ENCODE measurements at places on chromosomes 13 and 19.

DNA sequence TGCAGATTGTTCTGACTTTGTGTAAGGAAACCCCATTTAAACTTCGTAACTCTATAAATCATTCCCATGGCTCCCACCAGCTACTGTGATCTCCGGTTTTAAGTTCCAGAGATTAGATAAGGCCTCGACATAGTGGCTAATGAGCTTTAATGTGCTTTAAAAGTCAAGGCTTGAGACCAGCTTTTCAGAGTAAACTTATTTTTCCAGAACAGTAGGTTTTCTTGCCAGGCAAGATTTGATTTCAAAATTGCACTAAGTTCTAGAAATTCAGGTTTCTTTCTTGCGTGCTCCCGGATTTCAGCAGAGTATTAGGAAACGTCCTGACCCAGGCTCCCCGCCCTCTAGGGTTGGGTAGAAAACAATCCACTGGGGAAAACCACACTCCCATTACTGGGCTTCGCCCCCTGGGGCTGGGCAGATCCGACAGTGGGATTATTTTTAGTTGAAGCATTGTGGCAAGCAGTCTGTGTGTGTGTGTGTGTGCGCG lies 43.3 kb downstream of the CRYL1 start:
- DNase-seq: no peak

DNA sequence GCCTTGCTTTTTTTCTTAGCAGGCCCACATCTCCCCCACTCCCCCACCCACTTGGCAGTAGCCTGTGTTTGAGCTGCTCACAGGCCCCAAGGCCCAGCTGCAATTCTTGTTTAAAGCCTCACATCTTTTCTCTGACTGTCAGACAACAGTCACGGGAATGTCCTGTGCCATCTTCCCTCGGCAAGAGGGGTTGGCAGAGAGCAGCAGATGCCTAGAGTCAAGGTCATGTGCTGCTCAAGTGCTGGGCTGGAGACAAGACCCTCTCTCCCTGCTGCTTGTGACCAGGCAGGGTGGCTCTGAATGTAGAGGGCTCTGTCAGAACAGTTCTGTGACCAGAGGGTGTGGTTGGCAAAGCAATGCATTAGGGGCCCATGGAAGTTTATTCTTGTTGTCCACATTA lies 47.4 kb downstream of the BBC3 start:
- DNase-seq: no peak

DNA sequence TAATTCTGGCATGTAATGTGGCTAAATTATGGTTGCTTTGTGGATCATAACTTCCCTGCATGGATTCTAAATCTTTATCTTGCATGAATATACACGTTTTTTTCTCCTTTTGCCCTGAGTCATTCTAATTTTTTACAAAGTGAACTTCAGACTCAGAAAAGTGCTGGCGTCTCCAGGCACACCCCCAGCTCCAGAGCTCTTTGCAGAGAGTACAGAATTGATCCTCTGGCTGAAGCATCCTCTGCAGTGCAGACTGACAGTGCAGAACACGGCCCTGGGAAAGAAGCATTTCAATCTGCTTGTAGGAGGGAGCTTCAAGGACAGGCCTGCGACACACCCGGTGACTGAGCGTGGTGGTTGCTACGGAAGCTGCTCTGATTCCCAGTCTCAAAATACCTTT lies 228.1 kb downstream of the FGF9 start:
- no peak for DNase-seq

DNA sequence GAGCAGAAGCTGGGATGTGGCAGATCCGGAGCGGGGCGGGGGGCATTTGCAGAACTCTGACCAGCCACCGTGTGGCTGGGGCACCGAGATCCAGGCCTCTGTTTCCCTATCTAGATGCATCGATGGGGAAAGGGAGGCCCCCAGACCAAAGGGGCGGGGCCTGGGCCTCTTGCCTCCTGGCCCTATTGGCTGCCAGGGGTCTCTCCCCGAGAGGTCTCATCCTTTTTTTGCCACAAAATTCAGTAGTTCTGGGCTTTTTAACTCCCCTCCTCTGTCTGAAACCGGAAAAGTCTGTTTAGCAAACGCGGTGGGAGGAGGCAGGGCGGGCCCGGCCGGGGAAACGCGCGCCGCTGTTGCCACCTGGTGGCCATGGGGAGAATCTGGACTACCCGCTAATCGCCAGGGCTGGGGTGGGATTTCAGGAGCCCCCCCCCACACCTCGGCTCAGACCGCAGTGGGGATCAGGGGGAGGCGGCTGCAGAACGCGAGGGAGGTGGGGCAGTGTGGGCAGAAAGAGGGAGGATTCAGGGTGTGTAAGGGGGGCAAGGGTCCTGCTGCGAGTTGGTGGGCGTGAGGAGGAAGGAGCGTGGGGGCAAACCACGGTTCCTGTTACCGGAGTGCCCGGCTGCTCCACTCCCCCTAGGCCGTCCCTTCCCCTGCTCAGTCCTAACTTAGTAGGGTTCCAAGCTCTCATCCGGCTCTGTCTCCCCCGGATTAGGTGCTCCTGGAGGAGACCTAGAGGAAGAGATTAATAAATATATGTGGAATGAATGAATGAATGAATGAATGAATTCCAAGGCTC lies 28.3 kb downstream of the IL12RB1 start:
- peak; percentile 64 for DNase-seq

DNA sequence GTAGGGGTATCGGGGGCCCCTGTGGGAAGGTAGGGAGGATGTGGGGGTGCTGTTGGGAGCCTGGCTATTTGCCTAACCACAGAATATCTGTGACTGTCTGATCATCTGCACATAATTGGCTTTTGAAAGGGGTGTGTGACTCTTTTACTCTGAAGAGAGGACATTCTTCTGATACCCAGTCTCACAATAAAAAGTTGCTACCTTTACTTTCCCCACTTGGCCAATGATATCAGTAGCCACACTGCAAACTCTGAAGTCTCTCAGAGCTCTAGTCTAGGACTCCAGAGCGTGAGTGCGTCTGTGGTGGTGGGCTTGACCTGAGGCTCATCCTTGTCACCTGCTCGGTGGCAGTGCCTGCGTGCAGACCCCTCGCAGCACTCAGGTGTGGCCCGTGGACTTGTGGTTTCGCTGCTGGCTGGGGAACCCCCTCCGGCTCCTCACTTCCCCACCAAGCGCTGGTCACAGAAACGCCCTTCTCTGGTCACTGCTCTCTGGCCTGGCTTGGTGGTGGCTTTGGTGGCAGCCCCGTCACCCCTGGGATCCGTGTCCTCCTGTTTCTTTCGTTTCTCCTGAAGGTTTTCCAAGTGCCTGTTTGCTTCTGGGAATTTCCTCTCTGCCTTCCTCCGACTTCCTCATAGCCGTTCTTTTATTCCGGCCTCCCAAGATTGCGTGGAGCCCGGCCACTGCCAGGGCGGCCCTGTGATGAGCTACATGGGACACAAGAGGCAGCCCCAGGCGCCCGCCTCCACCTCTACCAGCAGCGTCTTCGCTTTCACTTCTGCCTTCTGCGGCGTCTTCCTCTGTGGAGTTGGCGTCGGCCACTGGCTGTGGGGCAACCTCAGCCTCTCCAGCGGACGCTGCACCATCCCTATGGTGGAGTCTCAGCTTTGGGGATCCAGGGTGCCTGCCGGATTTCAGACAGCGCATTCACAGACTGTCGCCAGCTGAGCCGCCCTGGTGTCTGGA lies 78.0 kb downstream of the ATP11A start:
- DNase-seq: no peak

- no peak for DNase-seq
Observed at GRCh38 chr13:23069566-23069965, 111.2 kb upstream of the SGCG start.

- DNase-seq: no peak
Observed at GRCh38 chr19:3243819-3244700, 19.6 kb downstream of the CELF5 start.

- DNase-seq: peak; percentile 51
Observed at GRCh38 chr19:39401549-39402345, 4.9 kb upstream of the ZFP36 start.

DNA sequence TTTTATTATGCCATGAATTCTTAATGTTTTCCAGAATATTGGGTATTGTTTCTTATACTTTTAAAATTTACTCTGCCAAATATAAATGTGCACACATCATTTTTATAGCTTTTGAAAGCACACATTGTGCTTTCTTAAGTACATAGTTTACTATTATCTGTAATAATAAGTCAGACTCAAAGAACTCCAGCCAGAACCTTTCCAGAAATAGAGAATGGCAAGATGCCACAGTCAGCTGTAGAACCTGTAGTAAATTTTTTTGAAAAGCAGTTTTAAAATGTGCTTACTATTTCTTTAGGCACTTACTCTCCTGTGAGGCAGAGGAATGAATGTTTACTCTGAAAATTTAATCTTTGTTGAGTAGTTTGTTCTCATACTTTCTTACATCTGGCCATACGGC lies 1287.1 kb downstream of the PCDH9 start:
- DNase-seq: no peak

GRCh38 chr13:106565127-106565775 lies 2.7 kb downstream of the ARGLU1 start:
- DNase-seq: no peak

DNA sequence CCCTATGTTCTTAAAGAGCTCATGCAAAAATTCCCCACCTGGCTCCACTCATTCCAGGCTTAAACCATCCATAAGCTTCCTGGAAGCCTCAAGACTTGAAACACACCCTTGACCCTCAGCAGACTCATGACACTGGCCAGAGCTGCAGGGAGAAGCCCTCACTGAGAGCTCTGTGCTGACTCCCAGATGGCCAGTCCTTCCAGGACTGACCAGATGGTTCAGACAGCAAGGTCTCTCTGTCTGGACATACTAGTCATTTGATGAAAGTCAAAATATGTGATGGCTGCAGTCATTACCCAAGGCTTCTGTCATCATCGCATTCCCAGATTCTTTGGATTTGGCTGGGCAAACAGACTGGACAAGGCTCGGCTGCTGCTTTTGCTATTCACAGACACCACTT lies 397.4 kb downstream of the FOXO1 start:
- no peak for DNase-seq

DNA sequence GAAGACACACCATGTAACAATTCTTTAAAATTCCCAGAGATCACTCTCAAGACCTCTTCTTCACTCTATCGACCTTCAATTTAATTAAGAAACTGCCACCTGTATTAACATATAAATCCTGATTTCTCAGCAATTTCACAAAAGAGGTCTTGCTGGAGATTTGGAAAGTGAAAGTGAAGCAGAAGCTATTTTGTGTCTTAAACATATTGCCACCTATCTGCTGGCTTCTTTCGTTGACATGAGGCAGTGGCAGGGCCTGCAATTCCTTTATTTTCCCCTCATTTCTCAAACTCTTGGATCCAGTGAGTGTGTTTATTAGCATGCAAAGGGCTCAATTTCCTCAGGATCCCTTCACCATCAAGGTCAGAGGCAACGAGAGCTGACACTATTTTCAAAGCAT lies 780.2 kb upstream of the SLITRK1 start:
- no peak for DNase-seq

GRCh38 chr13:110186231-110186855 lies 120.6 kb downstream of the COL4A1 start:
- DNase-seq: no peak

- DNase-seq: no peak
Observed at GRCh38 chr19:58088521-58089052, 9.4 kb downstream of the ZSCAN18 start.

DNA sequence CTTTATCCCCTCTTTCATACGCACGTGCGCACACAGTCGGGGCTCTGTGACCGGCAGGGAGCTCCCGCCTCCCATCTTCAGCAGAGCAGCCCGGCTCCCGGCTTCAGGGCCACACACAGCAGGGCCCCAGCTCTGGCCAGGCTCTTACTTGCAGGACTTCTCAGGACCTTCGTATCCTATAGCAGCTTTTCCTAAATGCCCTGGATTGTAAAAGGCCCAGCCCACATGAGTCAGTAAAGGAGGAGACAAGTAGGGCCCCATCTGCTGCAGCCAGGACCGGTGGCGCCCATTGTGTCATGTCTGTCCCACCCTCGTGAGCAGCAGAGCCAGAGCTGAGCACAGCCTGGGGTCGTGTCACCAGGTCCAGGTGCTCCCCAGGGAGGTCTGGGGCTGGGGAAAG lies 107.6 kb upstream of the VSTM2B start:
- DNase-seq: no peak

- DNase-seq: no peak
Observed at GRCh38 chr13:78586706-78587105, 16.6 kb downstream of the POU4F1 start.

GRCh38 chr13:37481885-37482227 lies 116.7 kb downstream of the POSTN start:
- DNase-seq: no peak

DNA sequence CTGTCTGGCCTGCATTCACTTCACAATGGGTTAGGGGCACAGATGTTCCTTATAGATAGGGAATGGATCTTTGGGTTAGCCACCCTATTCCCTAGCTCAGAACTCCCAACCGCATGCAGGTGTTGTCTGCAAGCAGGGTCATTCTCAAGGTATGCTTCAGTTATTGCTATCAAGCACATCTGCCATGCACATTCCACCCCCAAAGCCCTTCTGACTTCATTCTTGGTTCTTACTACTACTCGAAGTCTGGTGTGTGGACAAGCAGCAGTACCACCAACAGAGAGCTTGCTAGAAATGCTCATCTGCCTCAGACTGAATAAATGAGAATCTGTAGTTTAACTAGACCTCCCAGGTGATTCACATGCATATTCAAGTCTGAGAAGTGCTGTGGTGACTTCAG lies 31.3 kb downstream of the SERPINE3 start:
- DNase-seq: no peak

GRCh38 chr19:31448221-31448657 lies 99.0 kb upstream of the TSHZ3 start:
- DNase-seq: no peak

DNA sequence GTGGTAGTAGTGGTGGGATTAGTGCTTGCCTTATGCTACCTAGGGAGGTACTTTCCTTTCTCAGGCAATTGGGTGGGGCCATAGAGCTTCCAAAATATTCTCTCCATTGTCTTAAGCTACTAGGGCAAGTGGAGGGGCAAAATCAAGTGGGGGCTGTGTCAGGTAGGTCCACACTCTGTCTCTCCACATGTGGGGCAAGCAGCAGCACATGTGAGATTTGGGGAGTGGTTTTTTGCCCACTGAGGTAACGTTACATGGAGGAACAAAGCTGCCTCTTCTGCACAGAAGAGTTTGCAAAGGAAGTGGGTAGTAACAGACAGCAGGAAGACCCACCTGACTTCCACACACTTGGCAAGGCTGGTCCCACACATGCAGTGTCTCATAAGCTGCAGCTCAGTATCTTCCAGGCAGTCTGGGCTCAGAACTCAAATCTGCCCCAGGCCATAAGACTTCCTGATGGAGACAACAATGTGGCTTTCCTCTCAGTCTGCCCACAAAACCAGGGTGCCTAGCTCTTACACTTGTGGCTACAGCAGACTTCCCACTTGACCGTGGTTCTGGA lies 1581.5 kb upstream of the PCDH20 start:
- no peak for DNase-seq

DNA sequence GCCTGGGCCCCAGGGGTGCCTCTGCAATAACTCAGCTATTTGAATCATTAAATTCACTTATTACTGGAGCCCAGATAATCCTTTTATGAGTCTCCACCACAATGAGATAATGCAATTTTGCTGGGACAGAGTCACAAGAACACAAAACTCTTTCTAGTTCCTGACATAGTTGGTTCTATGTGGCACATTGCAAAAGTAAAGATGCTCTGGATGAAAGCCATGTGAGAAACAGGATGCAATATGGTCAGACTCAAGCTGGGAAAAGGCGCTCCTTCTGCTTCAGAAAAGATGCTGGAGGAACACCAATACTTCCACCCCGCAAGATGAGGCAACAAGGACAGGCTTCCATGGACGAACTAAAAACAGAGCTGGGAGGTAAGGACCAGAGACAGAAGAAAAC lies 5.7 kb downstream of the ANKRD27 start:
- DNase-seq: no peak
